Left lobe of liver (tissue), 2 donors: ENCODE measurements at places on chromosomes 13 and 19.

DNA sequence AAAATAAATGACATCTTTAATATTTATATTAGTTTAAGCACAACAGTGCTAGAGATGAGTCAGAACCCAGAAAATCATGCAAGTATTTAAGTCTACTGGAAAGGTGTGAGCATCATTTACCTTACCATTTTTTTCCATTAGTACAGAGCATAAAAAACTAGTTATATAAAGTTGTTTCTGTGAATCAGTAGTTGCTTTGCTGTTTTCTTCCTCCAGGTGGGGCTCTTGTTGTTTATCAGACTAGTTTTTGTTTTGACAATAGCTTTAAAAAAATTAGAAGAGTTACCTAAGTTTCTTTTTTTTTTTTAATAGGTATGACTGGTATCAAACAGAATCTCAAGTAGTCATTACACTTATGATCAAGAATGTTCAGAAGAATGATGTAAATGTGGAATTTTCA, 12.7 kb downstream of the SUGT1 start:
- DNase-seq: no peak

DNA sequence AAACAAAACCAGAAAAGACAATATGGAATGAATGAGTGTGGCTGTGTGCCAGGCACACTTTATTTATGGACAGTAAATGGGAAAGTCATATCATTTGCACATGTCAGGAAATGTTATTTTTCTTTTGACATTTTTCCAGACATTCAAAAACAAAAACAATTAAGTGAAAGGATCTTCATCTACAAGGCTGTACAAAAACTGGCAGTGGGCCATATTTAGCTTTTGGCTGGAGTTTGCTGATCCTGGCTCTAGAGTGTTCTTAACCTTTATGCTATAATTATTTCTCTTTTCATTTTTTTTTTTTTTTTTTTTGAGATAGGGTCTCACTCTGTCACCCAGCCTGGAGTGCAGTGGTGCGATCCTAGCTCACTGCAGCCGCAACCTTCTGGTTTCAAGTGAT, 6.5 kb upstream of the TNFSF9 start:
- DNase-seq: no peak

DNA sequence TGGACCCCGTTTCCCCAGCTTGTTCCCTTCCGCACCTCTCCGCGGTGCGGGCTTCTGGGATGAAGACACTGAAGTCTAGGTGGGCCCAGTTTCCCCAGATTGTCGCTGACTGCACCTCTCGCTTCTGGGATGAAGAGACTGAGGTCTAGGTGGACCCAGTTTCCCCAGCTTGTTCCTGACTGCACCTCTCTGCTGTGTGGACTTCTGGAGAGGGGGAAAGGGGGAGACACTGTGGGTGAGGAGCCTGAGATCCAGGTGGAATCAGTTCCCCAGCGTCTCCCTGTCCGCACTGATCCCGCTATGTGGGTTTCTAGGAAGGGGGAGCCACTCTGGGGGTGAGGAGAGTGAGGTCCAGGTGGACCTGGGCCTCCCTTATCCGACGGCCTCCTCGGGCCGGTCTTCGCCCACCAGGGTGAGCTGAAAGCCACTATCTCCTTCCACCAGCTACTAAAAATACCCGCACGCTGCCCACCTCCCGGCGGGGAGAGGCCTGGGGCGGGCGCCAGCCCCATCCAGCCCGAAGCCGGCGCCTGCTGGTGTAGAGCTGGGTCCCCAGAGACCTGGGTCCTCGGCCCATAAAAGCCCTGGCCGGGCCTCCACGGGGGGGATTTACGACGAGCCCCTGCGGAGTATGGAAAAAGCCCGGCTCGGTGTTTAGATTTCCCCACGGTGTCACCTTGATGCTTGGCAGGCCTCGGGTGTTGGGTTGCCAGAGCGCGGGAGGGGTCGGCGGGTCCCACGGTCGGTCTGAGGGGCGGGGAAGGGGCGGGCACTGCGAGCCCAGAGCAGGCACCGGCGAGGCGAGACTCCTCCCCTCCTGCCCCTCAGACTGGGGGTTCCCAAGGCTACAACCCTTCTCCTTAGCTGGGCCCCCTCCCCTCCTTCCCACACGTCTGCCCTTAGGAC, 10.6 kb downstream of the FUT6 start:
- no peak for DNase-seq

DNA sequence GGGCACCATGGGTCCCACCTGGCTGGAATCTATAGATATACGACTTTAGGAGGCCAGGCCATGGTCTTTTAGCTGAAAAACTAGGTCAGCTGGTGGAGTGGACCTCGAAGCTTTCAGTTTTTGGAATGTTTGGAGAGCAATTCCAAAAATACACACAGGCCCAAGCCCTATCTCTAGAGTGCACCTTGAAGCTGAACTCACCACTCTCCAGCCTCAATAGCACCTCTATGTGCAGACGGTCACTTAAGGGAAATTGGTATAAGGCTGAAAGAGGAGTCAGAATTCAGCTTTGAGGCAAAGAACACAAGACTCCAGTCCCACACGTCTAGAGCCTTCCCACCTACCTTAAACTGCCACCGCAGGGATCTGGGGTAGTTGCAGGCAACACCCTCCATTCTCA, 56.4 kb upstream of the KATNAL1 start:
- no peak for DNase-seq

DNA sequence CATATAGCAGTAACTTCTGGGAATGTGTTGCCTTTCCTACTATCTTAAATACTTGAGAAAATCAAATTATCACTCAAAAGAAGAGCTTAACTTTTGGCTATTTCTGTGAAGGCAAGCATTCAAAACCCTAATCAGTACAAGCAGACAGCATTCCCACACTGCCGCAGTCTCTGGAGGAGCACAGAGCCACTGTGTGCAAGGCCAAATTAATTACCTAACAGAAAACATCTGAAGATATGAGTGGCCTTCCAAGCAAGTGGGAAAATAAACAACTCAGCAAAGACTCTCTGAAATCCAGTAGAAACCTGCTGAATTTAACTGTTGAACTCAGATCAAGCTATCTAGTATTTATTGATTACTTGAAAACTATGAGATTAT, 68.2 kb downstream of the COL4A1 start:
- DNase-seq: no peak

GRCh38 chr13:73859841-73860240, 274.4 kb downstream of the KLF12 start:
- DNase-seq: no peak
